Stimulated activated naive CD4-positive, alpha-beta T cell treated with Interleukin-2 at 50 U/mL for 16 hours (primary cell): ENCODE measurements at places on chromosomes 7 and 10.
A peak's percentile ranks its signal among the peaks of the same experiment; 100 is the strongest.

DNA sequence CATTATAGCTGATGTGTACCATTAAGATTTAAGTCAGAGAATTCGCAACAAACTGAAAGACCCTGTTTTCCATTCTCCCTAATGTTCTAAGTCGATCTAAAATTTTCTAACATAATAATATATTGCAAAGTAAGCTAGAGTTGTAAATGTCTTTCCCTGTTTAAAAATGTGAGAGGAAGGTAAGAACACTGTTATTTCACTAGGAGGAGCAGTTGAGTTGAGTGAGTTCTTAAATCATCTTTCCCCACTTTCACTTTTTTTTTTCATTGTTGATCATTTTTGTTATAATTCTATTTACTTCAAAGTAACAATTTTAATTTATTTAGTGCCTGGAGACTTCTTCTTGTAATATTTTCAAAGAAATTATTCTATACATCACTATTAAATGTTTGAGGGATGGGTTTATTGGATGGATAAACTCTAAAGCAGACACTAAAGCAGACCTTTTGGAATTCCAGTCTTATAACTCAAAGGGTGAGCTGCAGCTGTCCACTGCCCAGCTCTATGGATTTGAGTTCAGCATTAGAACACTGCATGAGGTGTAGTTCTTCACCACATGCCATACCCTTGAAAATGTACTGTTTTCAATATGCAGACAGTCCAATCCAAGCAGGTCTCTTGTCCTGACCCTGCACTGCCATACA is 181.3 kb upstream of the FZD1 start:
- no peak for DNase-seq

DNA sequence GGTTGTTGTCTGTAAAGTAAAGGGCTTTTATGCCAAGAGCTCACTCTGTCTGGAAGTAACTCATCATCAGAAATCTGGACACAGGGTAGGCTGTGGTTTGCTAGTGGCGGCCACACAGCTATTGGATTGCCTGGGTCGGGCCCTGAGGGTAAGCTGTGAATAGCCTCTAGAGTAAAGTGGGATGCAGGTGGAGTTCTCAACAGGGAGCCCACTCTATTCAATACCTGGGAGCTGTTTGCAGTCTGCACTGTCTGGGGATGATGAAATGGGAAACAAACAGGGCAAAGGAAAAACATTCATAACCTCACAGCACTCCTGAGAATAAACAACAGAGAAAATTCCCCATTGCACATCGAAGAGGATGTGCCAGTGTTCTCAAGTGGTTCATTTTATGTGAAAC is 582.6 kb downstream of the CALN1 start:
- DNase-seq: no peak

DNA sequence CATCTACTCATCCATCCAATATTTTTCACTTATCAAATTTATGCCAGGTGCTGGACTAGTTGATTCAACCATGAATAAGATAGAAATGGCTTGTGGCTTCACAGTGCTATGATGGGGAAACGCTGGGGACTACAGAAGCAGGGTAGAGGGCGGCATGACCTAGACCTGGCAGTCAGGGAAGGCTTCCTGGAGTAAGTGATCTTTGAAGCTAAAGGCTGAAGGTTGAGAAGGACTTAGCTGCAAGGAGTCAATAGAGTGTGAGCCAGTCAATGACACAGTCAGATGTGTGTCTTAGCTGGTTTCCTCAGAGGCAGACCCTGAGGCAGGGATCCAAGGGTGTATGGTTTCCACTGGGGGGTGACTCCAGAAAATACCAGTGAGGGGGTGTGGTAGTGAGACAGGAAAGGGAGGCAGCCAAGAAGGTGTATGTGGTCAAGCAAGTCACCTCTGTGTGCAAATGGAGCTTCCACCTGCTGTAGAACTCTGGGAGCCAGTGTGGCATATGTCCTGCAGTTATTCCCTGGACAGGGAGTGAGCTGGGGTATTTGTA is 10.3 kb downstream of the PRF1 start:
- DNase-seq: no peak

DNA sequence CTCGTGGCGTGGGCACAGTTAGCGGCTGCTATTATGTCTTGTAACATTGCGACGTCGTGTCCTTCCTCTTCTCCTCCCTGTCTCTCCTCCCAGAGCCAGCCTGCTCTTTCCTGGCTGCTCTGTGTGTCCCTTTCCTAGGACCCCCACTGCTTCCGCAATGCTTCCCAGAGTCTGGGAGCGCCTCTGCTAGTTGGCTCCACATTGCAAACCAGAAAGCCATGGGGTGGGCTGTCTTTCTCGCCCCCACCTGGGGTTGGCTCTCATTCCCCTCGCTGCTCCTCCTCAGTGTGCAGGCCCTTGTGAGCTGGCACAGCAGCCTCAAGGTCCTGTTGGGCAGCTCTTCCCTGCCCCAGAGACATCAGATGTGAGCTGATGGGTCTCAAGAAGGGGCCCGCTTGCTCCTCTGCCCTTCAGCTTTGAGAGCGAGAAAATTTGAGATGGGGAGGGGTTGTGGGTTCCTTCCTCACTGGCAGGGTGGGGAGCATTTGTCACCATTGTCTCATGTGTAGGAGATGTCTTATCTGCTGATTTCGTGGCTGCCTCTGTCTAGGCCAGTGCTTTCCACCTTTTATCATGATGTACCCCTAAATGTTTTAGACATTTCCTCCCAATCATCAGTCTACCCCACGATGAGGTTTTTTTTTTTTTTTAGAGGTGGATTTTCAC is 3.3 kb downstream of the ADAMTS14 start:
- no peak for DNase-seq

- no peak for DNase-seq
Measured at GRCh38 chr10:131933696-131934086, 32.9 kb downstream of the PPP2R2D start.

- no peak for DNase-seq
Measured at GRCh38 chr7:80768756-80769155, 130.3 kb downstream of the CD36 start.

DNA sequence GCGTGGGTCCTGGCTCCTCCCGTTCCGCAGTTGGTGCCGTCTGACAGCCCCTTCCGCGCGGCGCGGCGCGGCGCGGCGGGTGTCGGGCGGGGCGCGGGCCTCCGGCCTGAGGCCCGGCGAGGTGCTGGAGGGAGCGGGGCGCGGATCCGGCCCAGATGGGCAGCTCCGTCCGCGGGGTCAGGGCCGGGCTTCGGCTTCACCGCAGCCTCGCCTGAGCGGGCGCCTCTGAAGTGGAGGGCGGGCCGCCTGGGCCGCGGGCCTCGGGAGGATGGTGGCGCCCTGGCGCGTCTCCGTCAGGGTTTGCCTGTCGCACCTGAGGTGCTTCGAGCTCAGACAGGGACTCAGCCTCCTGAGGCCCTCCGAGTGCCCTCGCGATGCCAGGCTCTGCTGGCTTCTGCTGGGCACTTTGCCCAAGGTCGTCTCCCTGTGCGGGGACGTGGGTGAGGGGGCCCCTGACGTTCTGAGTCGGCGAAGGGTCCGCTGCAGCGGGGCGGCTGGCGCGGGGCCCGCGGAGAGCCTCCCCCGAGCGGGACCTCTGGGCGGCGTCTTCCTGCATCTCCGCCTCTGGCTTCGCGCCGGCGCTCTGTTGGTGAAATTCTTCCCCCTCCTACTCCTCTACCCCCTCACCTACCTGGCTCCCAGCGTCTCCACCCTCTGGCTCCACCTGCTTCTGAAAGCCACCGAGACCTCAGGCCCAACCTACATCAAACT is 473 bp downstream of the ADCK2 start:
- peak; percentile 64 for DNase-seq

DNA sequence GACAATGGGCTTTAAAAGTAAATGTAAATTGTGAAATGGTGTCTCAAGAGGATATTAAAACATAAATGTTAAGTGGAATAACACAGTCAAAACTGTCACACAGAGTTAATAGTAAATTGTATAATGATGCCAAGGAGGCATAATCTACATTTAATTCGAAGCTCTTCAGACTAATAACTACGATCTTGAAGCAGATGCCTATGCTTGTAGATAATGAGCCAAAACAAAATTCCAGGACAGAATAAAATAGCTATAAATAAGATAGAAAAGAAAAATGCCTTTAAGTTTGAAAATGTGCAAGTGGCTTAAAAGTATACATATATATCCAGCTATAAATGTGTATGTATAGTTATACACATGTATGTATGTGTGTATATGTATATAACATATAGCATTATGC is 17.5 kb downstream of the TWIST1 start:
- DNase-seq: no peak
